ENCODE measurements at places on chromosomes 11 and 22. TPM values are rescaled to one million over a fixed set of nuclear protein-coding genes. Genes with fewer than 3 reads are reported as not detected.

PYGM gene
- 21.1 TPM for total RNA-seq

ACTN3 gene
- 0.09 TPM for total RNA-seq

SLC22A6 gene
- not detected for total RNA-seq

MFNG gene
- total RNA-seq = 11.3 TPM

DNA sequence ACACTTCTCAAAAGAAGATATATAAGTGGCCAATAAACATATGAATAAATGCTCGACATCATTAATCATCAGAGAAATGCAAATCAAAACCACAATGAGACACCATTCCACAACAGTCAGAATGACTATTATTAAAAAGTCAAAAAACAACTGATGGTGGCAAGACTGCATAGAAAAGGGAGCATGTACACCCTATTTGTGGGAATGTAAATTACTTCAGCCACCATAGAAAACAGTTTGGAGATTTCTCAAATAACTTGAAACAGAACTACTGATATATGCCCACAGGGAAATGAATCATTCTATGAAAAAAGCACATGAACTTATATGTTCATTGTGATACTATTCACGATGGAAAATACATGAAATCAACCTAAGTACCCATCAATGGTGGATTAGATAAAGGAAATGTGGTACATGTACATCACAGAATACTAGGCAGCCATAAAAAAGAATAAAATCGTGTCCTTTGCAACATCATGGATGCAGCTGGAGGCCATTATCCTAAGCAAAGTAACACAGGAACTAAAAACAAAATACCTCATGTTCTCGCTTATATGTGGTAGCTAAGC lies 42.4 kb downstream of the GLYATL2 start:
- DNase-seq = no peak

DNA sequence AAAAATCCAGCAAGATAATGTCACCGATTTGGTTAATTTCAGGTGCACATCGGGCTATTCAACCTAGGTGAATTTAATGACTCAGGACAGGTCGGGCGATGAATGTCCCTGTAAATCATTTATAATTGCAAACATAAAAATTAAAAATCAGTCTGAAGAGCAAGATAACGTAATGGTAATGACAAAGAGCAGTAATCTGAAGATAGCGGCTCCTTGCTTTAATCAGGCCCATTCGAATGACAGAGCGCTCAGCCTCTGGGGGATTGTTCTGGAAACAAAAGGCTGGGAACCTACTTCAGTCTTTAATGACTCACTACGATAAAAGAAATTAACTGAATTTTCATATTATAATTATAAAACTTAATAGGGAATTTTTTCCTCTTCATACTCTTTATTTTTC lies 61.3 kb downstream of the RCN1 start:
- DNase-seq = no peak

DNA sequence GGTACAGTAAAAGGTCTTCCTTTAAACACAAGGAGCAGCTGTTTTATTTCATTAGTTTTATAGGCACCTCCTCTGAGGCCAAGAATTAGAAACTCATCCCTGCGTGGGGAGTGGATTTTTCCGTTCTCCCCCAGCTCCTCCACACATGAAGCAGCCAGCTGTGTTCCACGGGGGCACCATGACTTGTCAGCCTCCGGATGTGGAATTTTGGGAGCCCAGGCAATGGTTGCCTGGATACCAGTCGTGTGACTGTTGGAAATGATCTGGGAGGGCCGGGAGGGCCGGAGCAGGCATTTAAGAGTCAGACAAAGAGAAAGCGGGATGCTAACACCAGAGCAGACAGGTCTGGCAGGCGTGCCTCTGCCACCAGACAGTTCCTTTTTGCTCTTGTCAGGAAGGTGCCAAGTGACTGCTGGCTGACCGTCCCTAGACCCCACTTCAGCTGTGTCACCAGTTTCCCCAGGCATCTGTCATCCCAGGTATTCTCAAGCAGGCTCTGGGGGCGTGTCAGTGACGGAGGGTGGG lies 15.9 kb upstream of the CDC42EP2 start:
- DNase-seq = peak; percentile 40

DNA sequence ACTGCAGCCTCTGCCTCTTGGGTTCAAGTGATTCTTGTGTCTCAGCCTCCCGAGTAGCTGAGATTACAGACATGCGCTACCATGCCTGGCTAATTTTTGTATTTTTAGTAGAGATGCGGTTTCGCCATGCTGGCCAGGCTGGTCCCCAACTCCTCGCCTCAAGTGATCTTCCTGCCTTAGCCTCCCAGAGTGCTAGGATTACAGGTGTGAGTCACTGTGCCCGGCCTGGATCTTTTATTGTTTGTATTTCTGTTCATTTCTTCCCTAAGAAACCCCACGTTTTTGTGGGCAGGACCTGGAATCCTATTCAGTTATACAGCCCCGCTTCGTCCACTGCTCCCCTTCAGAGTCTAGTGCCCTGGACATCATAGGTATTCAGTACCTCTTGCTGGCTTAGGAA lies 28.7 kb downstream of the ZBTB16 start:
- no peak for DNase-seq

DNA sequence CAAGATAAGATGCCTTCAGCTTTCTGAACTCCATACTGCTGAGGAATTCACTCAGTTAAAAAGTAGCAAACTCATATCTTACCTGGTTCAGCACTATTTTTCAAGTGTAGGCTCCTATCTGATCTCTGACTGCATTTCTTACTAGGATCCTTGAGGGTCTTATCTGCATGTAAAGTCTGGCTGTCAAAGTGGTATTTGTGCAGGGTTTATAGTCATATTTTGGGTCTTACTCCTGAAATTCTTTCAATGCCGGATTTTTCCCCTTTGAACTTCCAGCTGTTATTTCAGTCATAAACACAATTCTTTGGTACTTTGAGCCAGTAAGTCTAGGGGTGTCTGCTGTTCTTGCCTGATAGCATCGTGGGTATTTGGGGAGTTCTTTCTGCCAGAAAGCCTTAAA lies 25.3 kb upstream of the NOX4 start:
- no peak for DNase-seq

- peak; percentile 55 for DNase-seq
Observed at GRCh38 chr22:24325105-24325757, 54.6 kb downstream of the SPECC1L start.
